ENCODE measurements at places on chromosomes 11 and 22.

DNA sequence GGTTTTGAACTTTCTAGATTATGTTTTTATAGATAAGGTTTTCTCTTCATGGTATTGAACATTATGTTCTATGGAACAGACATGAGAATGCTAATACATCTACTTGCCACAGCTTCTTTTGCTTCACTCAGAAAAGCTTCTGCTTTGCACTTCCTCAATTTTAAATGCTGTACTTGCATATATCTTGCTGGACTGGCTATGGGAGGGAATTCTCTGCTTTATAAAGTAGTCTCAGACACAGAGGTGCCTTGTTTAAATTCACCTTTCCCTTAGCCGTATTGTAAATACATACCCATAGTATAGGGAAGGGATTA is 173.9 kb downstream of the DDX10 start:
- no peak for DNase-seq

DNA sequence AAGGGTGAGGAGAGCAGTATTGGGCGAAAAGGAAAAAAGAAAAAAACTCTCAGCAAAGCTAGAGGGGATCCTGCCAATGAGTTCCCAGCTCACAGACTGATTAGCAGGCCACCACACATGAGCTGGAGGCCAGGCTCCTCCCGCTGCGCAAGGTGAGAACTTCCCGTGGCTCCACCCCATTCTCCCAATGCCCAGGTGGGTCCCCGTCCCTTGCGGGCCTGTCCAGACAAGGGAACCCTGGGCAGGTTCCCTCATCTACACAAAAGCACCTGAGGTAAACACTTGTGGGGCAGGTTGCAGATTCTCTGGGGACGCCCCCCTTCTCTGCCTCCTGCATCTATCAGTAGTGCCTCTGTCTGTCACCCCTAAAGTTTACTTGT is 46.5 kb downstream of the CDPF1 start:
- DNase-seq: no peak

GRCh38 chr11:1382831-1383607 is 6.7 kb upstream of the BRSK2 start:
- peak; percentile 88 for DNase-seq

DNA sequence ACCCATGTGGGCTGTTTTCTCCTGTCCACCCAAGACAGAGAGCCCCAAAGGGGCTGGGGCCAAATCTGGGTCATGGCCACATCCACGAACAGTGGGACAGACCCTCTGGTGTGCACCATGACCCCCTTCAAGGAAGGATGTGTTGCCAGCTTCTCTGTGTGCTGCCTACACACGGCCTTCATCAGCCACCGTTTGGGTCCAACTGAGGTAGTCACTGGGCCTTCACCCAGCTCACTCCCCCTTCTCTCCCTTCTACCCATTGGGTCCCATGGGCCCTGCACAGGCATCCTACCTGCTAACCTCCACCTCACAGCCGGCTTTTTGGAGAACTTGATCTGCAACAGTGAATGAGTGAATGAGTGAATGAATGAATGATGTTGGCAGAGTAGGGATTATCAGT is 1484.9 kb downstream of the BRD1 start:
- DNase-seq: no peak

GRCh38 chr11:124611064-124611463 is at the start of gene PANX3:
Gene PANX3 (plus strand): TSS chr11:124611428. CDS start chr11:124611557, 129 bp downstream.
- DNase-seq: no peak

GRCh38 chr11:87263979-87264378 is 226.2 kb downstream of the TMEM135 start:
- no peak for DNase-seq

- no peak for DNase-seq
Observed at GRCh38 chr11:129639300-129639699, 176.3 kb upstream of the TMEM45B start.

- no peak for DNase-seq
Observed at GRCh38 chr11:117187007-117187406, 8.5 kb downstream of the SIDT2 start.

DNA sequence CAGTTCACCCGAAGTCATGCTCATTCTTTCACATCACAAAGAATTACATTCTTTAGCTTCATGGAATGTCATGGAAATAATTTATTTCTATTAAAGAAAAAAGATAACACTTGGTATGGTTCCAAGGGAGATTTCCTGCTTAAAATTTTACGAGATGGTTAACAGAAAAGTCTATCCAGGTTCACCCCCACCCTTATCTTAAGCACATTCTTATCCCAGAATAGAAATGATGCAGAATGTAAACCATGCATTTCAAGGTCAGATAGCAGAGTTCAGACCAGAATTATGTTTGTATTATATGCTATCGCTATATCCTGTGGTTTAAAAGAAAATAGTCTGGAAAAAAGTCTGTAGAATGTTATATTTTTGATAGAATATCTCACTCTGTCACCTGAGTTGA is 58.7 kb downstream of the GAS2 start:
- no peak for DNase-seq

- no peak for DNase-seq
Observed at GRCh38 chr11:80146232-80146631, 705.4 kb upstream of the TENM4 start.
